ENCODE measurements at places on chromosomes 12 and 14.

- DNase-seq: no peak
Observed at GRCh38 chr12:78331181-78331580, 500.5 kb downstream of the NAV3 start.

DNA sequence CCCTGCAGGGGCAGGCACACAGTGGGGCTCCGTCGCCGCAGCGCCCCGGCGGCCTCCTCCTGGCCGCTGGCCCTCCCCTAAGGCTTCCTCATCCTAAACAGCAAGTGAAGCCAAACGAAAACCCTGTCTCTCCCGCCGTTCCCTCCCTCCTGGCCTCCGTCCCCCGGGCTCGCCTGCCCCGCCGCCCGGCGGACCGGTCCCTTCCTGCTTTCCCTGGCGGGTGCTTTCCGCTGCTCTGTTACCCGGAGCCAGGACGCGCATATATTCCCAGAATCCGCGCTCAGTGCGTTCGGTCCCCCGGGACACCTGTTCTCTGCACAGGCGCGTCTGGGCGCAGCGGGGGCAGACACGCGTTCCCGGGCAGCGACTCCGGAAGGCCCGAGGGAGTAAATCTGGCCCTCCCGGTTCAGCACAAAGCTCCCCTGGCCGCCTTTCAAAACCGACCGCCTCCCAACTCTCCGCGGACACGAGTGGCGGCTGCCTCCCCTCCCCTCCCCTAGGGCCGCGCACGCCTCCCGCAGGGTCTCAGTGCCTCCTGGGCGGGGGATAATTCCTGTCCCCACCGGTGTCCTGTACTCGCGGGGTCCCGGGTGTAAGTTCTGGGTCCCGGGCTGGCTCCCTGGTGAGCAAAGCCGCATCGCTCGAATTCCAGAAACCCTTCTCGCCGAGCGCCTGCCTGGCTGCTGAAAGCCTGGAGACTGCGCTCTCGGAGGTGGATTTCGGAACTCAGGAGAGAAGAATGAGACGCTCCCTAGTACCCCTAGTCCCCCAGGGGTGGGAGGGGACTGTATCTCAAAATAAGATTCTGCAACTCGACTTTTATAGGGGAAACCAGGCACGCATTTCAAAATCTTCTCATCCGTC lies 21.4 kb upstream of the CEP170B start:
- peak; percentile 63 for DNase-seq

DNA sequence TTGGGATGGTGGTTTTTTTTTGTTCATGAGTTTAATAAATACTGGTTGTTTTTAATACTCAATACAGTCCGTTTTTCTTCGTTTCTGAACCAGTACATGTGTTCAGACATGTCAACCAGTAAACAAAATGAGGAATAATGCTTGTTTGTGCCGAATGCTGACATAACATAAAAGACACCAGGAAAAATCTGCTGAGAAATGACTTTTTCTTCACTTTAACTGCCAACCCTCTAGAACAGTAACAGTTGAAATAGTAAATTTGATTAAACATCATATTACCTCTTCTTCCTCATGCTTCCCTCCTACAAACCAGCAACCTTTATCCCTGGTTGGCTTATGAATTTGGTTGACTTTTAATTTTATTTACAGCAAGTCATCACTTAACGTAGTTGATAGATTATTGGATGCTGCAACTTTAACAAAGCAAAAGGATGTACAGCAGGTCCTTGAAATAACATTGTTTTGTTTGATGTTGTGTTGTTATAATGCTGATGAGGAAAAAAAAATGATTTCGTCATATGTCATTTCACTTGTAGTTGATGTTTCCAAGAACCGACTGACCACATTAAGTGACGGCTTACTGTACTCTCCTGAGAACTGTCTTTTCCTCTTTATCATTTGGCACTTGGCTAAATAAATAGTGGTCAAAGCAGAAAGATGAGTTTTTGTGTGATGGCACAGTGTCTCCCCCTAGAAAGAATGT lies 340.5 kb downstream of the TMTC2 start:
- DNase-seq: no peak

DNA sequence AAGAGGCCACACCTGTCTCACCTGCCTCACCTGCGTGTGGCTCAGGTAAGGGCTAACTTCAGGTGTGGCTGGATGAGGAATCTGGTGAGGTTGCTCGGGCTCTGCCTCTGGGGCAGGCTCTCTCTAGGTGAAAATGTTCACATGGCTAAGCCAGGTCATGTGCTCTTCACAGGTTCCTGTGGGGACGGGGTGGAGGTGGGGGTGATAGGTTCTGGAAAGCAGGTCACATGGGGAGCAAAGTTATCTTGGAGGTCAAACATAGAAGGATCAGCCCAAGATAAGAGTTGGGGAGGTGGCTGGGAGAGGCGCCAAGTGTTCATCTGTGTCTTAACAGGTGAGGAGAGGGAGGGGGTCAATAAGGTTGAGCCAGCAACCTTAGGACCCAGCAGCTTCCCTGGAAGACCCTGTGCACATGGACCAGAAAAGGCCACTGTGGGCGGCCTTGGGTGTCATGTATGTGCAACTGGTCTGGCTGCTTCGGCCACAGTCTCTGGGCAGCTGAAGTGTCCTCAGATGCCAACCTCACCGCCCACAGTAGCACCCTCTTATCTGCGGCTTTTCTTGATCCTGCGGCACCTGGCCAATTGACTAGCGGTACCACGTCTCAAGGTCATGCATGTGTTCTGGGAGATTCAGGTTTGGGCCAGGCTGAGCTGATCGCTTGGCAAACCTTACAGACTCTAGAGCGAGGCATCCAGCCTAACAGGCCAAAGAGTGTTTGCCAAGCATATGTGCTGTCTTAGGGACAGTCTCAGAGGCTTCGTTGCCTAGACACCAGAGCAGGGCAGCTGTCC lies 60.5 kb downstream of the CACNA1C start:
- DNase-seq: peak; percentile 58

DNA sequence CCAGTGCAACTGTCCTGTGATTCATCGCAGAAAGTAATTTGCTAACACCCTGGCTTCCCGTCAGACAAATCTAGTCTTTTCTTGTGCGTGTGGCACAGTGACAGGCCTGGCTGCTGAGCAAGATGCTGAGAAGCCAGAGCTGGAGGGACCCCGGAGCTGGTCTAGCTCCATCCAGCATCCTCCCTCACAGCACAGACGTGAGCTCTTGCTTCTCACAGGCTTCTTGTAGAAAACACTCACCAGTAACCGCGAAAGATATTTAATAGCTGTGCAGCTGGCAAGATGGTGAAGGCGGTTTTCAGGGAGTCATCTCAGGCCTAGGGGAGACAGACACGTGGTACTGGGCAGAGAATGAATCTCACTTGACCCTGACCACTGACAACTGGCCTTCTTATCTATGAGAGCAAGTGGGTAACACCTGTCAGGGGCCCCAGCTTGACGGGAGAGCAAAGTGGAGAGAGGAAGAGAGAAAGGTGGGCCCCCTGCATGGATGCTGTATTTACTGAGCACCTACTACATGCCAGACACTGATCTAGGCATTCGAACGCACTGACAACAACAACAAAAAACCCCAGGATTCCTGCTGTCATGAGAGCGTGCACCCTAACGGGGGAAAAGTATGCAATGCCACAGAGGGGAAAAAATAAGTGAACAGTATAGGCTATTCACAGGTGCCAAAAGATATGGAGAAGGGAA lies 63.3 kb downstream of the CCDC88C start:
- peak; percentile 43 for DNase-seq

DNA sequence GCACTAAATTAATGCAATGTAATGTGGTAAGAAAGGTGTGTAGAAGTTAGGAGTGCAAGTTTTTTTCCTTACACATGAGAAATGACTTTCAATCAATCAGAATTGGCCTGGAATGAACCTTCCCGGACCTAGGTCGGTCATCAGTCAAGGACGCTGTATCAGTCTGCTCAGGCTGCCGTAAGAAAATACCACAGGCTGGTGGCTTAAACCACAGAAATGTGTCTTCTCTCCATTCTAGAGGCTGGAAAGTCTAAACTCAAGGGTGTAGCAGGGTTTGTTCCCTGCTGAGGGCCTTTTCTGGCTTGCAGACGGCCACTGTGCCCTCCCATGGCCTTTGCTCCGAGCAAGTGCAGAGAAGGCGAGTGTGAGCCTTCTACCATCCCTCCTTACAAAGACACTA lies 86.6 kb upstream of the DYNC1H1 start:
- DNase-seq: no peak

GRCh38 chr12:89544681-89545184 lies 18.9 kb upstream of the POC1B start:
- peak; percentile 75 for DNase-seq

DNA sequence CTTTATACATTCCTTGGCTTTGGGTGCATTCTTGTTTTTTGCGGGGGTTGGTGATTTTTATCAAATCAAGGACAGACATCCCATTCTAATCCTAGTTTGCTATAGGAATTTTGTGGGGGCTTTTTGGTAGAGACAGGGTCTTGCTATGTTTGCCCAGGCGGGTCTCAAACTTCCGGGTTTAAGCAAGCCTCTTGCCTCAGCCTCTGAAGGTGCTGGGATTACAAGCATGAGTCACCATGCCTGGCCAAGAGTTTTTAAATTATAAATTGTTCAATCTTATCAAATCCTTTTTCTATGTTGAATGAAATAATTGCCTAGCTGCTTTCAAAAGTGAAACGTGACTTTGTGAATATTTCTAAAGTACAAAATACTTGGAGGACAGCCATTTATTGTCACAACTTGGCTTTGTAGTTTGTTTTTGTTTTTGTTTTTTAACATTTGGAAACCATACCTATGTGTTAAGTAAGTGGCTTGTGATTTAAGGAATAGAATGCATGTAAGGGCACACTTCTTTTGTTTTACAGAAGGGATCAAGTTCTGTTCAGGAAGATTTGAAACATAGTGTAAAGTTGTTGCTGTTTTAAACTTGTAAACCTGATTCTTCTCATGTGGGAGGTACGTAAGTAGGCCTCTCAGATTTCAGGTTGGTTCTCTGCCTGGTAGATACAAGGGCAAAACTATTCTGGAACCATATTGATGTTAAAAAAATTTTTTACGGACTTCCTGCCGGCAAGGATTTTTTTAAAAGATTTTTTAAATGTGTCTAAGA lies 13.4 kb downstream of the MARK3 start:
- DNase-seq: no peak

- peak; percentile 82 for DNase-seq
Observed at GRCh38 chr12:9760699-9761418, at the start of gene CD69. Gene CD69, minus strand, starts transcription at chr12:9760901. Its CDS starts 81 bp downstream, at chr12:9760820.

DNA sequence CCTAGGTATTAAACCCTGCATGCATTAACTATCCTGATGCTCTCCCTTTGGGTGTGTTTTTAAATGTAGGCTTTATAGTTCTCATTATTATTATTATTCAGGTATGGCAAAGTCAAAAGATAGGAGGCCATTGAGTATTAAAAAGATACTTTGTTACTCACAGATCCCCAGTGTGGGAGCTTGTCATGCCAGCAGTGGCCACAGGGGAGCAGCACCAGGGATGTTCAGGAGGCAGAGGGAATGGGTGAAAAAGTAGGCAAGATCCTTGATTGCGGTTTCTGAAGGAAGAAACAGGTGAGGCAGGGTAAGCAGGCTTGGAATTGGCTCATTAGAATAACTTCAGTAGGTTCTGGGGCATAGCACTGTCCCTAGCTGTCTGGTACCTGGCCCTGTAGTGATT lies 382.2 kb downstream of the MED13L start:
- DNase-seq: no peak

GRCh38 chr12:29103539-29103974 lies 45.5 kb upstream of the FAR2 start:
- DNase-seq: no peak

DNA sequence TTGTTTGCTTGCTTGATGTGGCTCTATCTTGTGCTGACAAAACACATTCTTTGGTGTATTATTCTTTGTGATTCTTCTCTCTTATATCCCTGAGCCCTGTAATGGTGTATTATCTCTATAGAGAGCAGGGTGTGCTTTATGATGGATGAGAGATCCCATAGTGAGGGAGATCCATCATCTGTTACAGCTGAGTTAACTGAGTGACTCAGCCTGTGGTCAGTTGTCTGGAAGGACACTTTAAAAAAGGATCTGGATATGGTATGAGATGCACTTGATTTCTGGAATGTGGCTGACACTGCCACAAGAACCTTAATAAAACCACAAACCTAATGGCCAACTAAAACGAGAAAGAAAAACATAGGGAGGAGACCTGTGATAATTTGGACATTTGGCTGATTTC lies 461.4 kb upstream of the SYT1 start:
- no peak for DNase-seq

- no peak for DNase-seq
Observed at GRCh38 chr12:12202747-12203146, 64.1 kb downstream of the LRP6 start.

- DNase-seq: no peak
Observed at GRCh38 chr12:103742349-103742932, 98.6 kb downstream of the NT5DC3 start.

DNA sequence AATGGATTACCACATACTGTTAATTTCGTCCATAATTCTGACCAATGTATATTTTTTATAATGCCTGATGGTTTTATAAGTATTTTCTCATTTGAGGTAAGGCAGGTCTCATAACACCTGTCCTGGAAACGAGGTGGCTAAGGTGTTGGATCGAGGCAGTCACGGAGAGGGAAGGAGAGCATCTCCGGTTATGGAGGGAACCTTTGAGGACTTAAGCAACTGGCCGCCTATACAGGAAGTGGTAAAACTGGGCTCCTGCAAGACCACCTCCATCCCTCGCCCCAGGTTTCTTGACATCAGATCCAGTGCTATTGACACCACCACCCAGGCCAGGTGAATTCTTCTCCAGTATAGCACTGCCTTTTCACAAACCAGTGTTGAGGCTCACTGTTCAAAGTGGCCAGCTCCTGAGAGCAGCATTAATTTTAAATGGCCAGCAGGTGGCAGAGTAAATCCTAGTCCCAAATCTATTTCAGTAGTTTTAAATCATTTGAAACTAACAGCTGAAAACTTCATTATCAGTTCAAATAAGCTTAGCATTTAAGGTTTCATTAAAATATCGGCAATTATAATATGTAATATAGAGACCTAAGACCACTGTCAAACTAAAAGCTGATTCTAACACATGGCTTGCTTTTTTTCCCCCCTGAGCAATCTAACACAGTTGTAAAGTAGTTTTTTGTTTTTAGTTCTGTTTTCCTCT lies 100.8 kb downstream of the PPM1A start:
- DNase-seq: no peak
